ENCODE measurements at places on chromosomes 4 and X.

DNA sequence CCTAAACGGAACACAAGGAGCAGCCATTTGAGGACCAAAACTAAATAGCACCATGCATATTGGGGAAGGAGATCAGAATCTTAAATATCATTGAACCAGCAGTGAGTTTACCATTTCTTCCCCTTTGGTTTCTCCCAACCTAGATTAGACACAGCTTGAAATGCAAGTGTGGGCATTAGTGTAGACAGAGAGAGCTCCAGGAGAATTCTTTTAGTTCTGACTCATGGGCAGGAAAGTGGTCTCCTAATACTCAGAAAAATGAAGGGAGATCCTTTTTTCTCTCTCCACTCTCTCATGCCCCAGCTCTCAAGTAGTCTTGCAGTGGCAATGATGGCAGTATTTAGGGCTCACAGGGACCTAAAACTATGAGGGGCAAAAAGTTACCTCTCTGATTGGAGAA is 567.9 kb downstream of the INPP4B start:
- H3K4me3 ChIP-seq: no peak overlapping the region
- H3K27me3 ChIP-seq: no peaks in the 10 kb centered on the region
- no peak overlapping the region for H3K27ac ChIP-seq
- no peaks in the 10 kb centered on the region for H3K4me1 ChIP-seq
- no peaks in the 10 kb centered on the region for H3K36me3 ChIP-seq

DNA sequence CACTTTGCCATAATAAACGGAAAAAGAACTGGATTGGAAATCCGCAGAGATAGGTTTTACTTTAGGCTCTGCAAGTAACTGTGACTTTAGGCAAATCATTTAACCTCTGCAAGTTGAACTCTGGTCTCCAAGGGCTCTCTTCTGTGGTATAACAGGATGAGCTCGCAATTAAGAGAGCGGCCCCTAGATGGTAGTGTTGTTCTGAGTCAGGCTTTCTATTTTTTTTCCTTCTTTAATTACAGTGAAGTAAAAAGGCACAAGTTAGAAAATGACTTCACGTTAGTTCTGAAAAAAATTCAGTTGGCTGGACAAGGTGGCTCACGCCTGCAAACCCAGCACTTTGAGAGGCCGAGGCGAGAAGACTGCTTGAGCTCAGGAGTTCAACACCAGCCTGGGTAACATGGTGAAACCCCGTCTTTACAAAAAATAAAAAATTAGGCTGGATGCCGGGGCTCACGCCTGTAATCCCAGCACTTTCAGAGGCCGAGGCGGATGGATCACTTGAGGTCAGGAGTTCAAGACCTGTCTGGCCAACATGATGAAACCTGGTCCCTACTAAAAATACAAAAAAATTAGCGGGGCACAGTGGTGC is 18.0 kb downstream of the RPS3A start:
- peak; percentile 67 for DNase-seq
- peaks cover 11% of the 10 kb centered on the region for H3K36me3 ChIP-seq
- H3K27ac ChIP-seq: no peak overlapping the region
- no peak overlapping the region for H3K4me3 ChIP-seq
- H3K4me1 ChIP-seq: peaks cover 4% of the 10 kb centered on the region

GRCh38 chr4:136002316-136002715 is 1530.0 kb downstream of the PCDH18 start:
- no peak for DNase-seq
- no peaks in the 10 kb centered on the region for H3K36me3 ChIP-seq

DNA sequence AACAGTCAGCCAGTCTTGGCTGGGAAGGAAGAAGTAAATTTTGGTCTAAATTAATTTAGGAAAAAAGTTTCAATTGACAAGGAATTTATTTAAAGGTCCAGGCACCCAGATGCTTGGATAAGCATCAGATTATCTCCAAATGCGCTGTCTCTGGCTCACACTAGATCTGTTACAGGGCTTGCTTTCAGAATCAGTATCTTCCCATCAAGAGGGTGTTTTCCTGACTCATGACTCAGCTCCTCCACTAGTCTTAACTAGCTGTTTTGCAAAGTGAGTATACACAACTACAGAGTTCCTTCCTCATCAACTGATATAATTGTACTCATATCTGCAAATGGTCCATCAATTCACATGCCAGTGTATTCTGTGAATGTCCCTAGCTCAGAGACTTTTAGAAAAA is 482.1 kb upstream of the CPEB2 start:
- no peak overlapping the region for H3K27ac ChIP-seq
- no peaks in the 10 kb centered on the region for H3K27me3 ChIP-seq
- H3K36me3 ChIP-seq: no peaks in the 10 kb centered on the region
- no peak overlapping the region for H3K4me3 ChIP-seq
- DNase-seq: no peak

DNA sequence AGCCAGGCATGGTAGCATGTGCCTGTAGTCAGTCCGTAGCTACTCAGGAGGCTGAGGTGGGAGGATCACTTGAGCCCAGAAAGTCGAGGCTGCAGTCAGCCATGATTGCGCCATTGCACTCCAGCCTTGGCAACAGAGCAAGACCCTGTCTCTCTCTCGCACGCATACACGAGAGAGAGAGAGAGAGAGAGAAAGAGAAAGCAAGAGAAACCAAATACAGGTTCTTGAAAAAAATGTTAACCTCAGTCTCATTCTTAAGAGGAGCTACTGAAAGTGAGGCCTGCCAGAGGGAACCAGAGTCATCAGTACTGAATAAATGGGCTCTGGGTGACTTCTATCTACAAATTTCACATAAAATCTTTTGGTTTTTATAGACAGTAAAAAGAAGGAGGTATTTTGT is 42.9 kb downstream of the KIAA0232 start:
- H3K4me3 ChIP-seq: no peak overlapping the region
- no peaks in the 10 kb centered on the region for H3K4me1 ChIP-seq
- H3K36me3 ChIP-seq: peaks cover 16% of the 10 kb centered on the region
- no peak for DNase-seq
- no peak overlapping the region for H3K27ac ChIP-seq
- no peaks in the 10 kb centered on the region for H3K27me3 ChIP-seq

DNA sequence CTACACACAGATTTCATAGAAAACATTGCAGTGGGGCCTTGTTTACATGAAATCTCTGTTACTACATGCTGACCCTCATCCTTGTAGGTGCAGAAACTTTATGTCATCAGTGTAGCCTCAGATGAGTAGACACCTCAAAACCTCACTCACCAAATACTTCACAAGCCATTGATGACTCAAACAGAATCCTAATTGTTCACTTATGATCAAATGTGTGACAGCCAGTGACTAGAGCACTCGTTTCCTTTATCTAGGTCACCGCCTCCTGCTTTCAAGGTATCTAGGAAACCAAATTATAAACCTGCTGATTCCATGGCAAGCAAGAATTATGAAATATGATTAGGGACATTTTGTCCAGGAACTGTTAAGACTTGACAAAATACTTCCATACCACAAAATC is 255.8 kb upstream of the GPRIN3 start:
- peaks cover 10% of the 10 kb centered on the region for H3K4me1 ChIP-seq
- no peak overlapping the region for H3K4me3 ChIP-seq
- H3K27ac ChIP-seq: no peak overlapping the region

DNA sequence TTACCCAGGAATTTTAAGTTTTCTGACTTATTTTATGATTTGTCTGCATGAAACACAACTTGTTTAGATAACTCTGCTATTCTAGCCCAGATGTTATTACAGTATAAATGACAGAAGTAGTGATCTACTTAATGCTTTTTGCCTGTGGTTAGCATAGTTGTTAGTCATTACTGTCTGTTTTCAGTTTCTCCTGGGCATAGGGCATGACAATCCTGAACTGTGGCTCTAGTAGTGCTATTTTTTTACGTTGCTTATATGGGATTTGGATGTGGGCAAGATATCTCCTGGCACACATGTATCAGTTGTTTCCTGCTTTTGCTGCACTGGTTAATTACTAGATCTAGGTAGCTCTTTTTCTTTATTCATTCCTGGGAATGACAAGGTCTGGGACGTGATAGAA is 1005.8 kb downstream of the PCDH18 start:
- H3K4me3 ChIP-seq: no peak overlapping the region
- H3K36me3 ChIP-seq: no peaks in the 10 kb centered on the region
- no peaks in the 10 kb centered on the region for H3K4me1 ChIP-seq

DNA sequence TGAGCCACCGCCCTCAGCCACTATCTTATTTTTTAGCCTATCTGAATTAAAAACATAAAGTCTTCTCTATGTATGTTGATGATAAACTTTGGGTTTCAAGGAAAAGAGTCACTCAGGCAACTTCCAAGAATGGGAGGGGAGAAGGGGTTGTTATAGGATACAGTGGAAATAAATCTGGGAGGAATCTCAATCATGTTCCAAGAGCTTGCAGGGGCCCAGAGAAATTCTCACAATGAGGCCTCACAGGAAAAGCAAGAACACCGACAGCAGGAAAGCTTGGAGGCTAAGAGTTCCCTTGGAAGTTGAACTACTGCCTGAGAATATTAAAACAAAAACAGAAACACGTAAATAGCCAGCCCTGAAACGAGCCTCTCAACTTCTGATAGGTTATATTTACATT is 384.6 kb upstream of the IGFBP7 start:
- H3K4me1 ChIP-seq: peaks cover 26% of the 10 kb centered on the region
- H3K36me3 ChIP-seq: no peaks in the 10 kb centered on the region
- no peak for DNase-seq
- no peak overlapping the region for H3K27ac ChIP-seq
- no peaks in the 10 kb centered on the region for H3K27me3 ChIP-seq

GRCh38 chr4:8085491-8086117 is 73.0 kb downstream of the ABLIM2 start:
- DNase-seq: no peak
- peaks cover 20% of the 10 kb centered on the region for H3K4me1 ChIP-seq
- no peak overlapping the region for H3K27ac ChIP-seq
- no peaks in the 10 kb centered on the region for H3K36me3 ChIP-seq
- no peak overlapping the region for H3K4me3 ChIP-seq

GRCh38 chrX:71095981-71096759 is 519 bp downstream of the FOXO4 start:
- H3K4me3 ChIP-seq: peak overlapping the region; percentile 93
- peaks cover 28% of the 10 kb centered on the region for H3K4me1 ChIP-seq
- H3K27ac ChIP-seq: peak overlapping the region; percentile 54
- no peak for DNase-seq
- H3K36me3 ChIP-seq: peaks cover 3% of the 10 kb centered on the region
- peaks cover 44% of the 10 kb centered on the region for H3K27me3 ChIP-seq

- peaks cover 4% of the 10 kb centered on the region for H3K36me3 ChIP-seq
- no peak overlapping the region for H3K4me3 ChIP-seq
- DNase-seq: no peak
- no peaks in the 10 kb centered on the region for H3K27me3 ChIP-seq
Measured at GRCh38 chrX:29553542-29553941, 661.8 kb upstream of the MAGEB2 start.

- H3K36me3 ChIP-seq: no peaks in the 10 kb centered on the region
- no peak overlapping the region for H3K4me3 ChIP-seq
- H3K27me3 ChIP-seq: peaks cover 6% of the 10 kb centered on the region
- H3K27ac ChIP-seq: no peak overlapping the region
Measured at GRCh38 chr4:74480267-74480666, 35.3 kb downstream of the AREG start.

DNA sequence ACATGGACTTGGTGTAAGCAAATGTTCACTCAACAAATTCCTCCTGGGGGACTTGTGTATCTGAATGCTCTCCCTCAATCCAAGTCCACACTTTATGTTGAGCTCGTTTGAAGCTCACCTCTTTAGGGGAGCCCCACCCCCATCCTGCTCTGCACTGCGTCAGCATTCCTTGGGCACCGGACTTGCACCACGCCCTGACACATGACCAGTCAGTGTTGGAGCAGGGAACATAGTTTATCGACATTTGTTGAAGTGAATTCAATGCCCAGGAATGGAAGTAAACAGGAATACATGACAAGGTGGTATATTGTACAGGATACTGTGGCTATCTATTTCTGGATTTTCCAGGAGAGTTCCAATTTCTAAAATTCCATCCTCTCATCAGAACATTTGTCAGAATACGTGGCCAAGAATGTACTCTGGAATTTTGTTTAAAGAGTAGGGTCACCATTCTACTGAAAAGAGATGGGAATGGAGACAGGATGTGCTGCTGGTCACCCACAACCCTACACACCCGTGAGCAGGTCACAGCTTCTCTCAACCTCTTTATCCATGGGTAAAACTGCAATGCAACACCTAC is 60.0 kb upstream of the LNX1 start:
- no peak overlapping the region for H3K4me3 ChIP-seq
- H3K27ac ChIP-seq: no peak overlapping the region
- H3K27me3 ChIP-seq: peaks cover 7% of the 10 kb centered on the region
- no peaks in the 10 kb centered on the region for H3K36me3 ChIP-seq
- DNase-seq: no peak

- H3K4me3 ChIP-seq: peak overlapping the region; percentile 14
- DNase-seq: peak; percentile 26
- no peaks in the 10 kb centered on the region for H3K36me3 ChIP-seq
- peak overlapping the region; percentile 89 for H3K27ac ChIP-seq
- H3K4me1 ChIP-seq: peaks cover 51% of the 10 kb centered on the region
Measured at GRCh38 chr4:181202240-181202639, 1041.0 kb upstream of the TENM3 start.

GRCh38 chrX:150352581-150352980 is 10.5 kb upstream of the MAMLD1 start:
- no peak overlapping the region for H3K4me3 ChIP-seq
- no peaks in the 10 kb centered on the region for H3K36me3 ChIP-seq
- no peak overlapping the region for H3K27ac ChIP-seq

GRCh38 chr4:144574509-144574908 is 71.4 kb upstream of the HHIP start:
- no peaks in the 10 kb centered on the region for H3K36me3 ChIP-seq
- H3K27ac ChIP-seq: no peak overlapping the region
- H3K4me1 ChIP-seq: peaks cover 5% of the 10 kb centered on the region

DNA sequence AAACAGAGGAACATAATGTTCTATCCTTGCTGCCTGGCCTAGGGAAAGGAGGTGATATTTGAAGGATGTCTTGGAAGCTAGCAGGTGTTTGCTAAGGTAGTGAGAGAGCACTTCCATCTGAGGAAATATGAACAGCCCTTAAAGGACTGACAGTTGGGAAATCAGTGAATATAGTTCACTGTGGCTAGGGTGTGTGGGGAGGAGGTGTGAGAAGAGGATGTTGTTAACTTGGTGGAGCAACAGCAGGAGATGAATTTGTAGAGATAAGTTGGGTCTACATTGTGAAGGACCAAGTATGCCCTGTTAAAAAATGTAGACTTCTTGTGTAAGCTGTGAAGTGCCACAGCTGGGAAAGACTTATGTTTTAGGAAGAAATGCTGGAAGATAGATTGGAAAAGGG is 25.5 kb downstream of the TBC1D19 start:
- H3K27ac ChIP-seq: no peak overlapping the region
- H3K4me3 ChIP-seq: no peak overlapping the region
- H3K27me3 ChIP-seq: no peaks in the 10 kb centered on the region
- H3K36me3 ChIP-seq: peaks cover 3% of the 10 kb centered on the region
- H3K4me1 ChIP-seq: no peaks in the 10 kb centered on the region

DNA sequence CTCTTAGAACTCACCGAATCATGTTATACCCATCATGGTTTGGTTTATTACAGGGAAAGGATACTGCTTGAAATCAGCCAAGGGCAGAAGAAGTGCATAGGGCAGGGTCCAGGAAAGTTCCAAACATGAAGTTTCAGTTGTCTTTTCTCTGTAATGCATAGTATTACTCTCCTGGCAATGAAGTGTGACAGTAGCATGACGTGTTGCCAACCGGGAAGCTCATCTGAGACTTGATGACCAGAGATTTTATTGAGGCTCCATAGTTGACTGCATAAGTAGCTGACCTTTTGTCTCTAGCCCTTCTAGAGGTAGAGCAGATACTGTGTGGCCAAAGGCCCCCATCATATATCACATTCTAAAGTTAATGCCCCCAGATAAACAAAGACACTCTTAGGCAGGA is 72.1 kb downstream of the BEND4 start:
- no peaks in the 10 kb centered on the region for H3K27me3 ChIP-seq
- no peaks in the 10 kb centered on the region for H3K36me3 ChIP-seq
- H3K4me3 ChIP-seq: no peak overlapping the region
- no peak overlapping the region for H3K27ac ChIP-seq
- H3K4me1 ChIP-seq: no peaks in the 10 kb centered on the region
- DNase-seq: no peak

All from neural crest cell (in vitro differentiated cells).